ENCODE measurements at places on chromosomes 5 and 9.
A peak's percentile ranks its signal among the peaks of the same experiment; 100 is the strongest.

DNA sequence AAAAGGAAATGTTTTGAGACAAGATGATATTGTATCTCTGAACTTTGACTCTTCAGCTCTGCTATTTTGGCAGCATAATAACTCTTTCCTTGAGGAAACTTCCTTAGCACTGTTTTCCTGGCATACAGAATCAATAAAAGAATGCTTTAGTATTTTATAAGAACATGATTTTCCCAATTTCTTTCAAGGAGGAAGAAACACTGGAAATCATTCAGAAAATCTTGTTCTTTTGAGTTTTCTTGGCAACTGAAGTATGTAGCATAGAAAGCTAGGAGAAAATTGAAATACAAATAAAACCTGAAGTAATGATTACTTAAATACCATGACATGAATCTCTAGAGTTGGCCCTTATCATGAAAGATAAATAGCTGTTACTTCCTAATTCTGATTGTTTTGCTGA, 461.4 kb upstream of the ZNF608 start:
- no peak for DNase-seq

GRCh38 chr5:26740182-26740581, 298.2 kb downstream of the CDH9 start:
- DNase-seq: no peak

DNA sequence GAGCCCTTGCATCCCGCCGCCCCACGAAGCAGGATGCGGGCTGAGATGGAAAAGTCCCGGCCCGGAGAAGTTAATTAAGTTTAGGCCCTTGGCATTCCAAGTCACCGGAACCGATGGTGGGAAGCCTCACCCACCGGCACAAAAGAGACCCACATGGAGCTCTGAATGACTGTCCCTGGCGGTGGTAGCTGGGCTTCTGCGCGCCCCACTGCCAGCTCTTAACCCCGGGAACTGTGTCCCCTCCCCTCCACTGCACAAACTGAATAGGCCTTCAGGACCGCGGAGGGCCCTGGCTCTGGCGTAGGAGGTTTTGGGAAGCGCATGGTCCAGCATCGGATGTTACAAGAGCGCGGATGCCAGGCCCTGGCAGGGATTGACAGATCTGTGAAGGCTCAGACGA, 291.1 kb upstream of the TUT7 start:
- DNase-seq: no peak

DNA sequence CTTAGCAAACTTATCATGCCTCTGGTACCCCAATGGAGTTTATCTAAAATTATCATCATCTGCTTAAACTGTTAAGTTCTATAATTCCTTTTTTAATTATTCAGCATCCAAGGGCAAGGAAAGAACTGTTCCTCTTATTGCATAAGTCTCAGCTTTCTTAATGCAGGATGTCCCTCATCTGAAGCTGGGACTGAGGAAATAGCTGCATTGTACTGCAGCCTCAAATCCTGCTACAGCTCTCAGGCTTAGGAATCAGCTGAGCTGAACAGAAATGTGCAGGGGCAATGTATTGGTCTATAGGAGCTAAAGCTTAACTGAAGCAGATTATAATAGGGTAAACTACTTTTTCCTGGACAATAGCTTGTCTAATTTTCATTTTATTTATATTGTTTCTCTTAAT, 48.0 kb downstream of the HAPLN1 start:
- DNase-seq: no peak

- DNase-seq: no peak
Measured at GRCh38 chr5:168479166-168479565, 7.1 kb upstream of the RARS1 start.

- DNase-seq: no peak
Measured at GRCh38 chr5:95880081-95880926, 57.8 kb upstream of the GLRX start.

GRCh38 chr9:127578952-127579853, 32.9 kb upstream of the STXBP1 start:
- DNase-seq: peak; percentile 98

- no peak for DNase-seq
Measured at GRCh38 chr5:73513996-73514395, 15.8 kb downstream of the BTF3 start.

DNA sequence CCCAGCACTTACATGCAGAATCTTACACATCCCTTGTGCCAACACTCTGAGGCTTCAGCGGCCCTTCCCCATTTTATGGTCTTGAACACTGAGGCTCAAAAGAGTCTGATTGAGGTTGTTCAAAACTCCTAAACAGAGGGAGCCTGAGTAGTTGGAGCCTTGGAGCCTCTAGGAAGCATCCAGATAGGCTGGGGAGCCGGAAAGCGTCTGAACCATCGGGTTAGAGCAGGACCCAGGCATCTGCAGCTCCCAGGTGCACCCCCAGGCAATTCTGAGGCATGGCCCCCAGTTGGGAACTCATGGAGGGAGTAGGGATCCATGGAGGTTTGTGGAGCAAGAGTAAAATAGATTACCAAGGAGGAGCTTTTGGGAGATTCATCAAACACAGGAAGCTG, 3.8 kb downstream of the OLFML2A start:
- DNase-seq: no peak

GRCh38 chr9:126490871-126491567, 122.7 kb upstream of the LMX1B start:
- peak; percentile 66 for DNase-seq

DNA sequence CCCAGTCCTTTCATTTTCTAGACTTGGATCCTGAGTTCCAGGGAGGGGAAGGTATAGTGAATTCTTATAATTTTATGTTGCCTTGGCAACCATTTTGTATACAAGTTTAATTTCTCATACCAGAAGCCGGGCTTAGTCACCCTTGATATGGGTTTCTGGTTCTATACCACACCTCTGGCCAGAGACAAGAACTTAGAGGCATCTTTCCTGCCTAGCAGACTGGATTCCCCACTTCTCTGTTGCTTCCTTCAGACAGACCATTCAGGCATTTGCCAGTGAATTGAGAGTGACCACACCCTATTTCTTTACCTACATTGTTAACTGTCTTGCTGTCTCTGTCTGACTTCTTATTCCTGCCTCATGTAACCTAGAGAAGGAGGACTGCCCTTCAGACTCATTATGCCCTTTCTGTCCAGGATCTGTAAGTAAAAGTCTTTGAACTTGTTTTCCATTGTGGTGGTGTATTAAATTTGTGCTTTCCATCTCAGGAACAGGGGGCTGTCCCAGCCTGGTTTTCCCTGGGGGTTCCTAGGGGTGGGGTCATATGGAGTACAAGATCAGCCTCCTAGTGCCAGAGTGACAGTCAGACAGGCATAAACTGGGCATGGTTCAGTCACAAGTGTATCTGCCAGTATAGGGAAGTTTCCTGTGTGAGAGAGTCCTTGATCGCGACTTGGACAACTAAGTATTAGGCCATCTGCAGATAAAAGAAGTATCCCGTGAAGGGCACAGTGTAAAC, 27.4 kb downstream of the TNFSF8 start:
- no peak for DNase-seq

- peak; percentile 12 for DNase-seq
Measured at GRCh38 chr9:7223981-7224380, 466.2 kb downstream of the KDM4C start.

- DNase-seq: peak; percentile 21
Measured at GRCh38 chr9:4225291-4226028, 74.4 kb downstream of the GLIS3 start.

DNA sequence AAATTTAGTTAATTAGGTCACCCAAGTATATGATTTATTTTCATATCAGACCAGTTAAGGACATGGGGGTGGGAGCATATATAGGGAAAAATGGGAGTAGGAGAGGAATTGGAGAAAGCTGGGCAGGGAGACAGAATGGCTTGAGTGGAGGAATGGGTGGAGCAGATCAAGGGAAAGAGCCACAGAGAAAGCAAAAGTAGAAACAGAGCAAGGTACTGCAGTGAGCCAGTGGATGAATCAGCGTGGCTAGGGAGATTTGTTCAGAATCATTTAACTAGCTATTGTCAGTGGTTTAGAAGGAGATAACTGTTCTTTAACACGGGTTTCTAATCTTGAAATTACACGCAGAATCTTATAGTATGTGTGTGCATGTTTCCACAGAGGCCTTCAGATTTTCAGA, 37.4 kb downstream of the SNX24 start:
- peak; percentile 39 for DNase-seq

- DNase-seq: peak; percentile 45
Measured at GRCh38 chr9:130824643-130825350, 10.3 kb upstream of the ABL1 start.

GRCh38 chr5:88758591-88758990, 124.4 kb downstream of the MEF2C start:
- no peak for DNase-seq

DNA sequence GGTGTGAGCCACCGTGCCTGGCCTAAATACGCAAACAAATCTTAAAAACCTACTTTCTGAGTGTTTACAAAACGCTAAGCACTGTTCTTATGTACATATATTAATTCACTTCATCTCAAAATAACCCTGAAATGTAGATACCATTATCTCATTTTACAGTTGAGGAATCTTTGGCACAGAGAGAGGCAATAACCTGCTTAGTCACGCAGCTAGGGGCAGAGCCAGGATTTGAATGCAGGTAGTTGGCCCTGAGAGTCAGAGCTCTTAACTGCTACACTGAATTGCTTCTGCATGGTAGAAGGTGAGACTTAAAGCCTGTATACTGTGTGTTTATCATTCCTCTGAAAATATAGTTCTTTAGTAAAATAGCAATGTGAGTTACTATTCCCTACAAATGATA, 21.9 kb downstream of the ARHGEF37 start:
- DNase-seq: peak; percentile 77

DNA sequence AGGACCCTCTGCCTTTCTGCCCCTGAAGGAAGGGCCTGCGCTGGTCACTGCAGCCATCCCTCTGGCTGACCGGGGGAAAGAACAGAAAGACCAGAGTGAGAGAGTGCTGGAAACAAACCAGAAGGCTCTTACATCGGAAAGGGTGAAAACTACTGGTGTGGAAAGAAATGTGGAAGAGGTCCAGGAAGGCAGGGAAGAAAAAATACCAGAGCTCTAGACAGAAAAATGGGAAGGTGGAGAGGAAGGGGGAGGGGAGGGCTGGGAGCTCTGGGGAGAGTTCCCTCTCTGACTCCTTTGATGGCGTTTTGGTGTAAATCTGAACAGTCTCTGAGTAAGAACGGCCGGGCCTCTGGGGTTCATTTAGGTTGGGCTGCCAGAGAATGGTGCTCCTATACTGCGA, 47.7 kb downstream of the COL23A1 start:
- no peak for DNase-seq

DNA sequence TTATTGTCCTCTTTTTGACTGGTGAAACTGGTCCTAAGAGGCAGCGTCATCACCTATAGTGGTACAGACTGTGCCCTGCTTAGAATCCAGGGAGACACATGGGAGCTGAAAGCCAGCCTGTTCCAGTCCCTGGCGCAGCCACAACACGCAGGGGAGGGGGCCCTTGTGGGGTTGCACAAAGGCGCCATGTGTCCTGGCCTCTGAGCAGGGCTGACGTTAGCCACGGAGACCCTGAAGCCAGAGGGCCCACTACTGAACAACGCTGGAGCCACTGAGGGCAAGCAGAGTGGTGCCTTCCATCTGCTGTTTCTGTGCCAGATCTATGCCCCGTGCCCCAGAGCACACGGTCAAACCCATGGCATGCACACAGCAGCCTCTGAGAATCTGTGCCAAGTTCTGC, 147.3 kb downstream of the ACTL7B start:
- DNase-seq: no peak
